ENCODE measurements at places on chromosomes 16 and 17. TPM values are rescaled to one million over a fixed set of nuclear protein-coding genes. Genes with fewer than 3 reads are reported as not detected.

- no peak overlapping the region for H3K27ac ChIP-seq
- peaks cover 13% of the 10 kb centered on the region for H3K27me3 ChIP-seq
- no peak for DNase-seq
- peaks cover 34% of the 10 kb centered on the region for H3K4me1 ChIP-seq
- H3K4me3 ChIP-seq: peak overlapping the region; percentile 95
- H3K36me3 ChIP-seq: no peaks in the 10 kb centered on the region
These were observed 3.9 kb upstream of the HEXIM1 start for GRCh38 chr17:45144199-45145034.

GRCh38 chr17:77381185-77381700 is 240.5 kb downstream of the SEC14L1 start:
- no peak for DNase-seq
- H3K27ac ChIP-seq: no peak overlapping the region
- H3K27me3 ChIP-seq: no peaks in the 10 kb centered on the region
- H3K36me3 ChIP-seq: no peaks in the 10 kb centered on the region

DNA sequence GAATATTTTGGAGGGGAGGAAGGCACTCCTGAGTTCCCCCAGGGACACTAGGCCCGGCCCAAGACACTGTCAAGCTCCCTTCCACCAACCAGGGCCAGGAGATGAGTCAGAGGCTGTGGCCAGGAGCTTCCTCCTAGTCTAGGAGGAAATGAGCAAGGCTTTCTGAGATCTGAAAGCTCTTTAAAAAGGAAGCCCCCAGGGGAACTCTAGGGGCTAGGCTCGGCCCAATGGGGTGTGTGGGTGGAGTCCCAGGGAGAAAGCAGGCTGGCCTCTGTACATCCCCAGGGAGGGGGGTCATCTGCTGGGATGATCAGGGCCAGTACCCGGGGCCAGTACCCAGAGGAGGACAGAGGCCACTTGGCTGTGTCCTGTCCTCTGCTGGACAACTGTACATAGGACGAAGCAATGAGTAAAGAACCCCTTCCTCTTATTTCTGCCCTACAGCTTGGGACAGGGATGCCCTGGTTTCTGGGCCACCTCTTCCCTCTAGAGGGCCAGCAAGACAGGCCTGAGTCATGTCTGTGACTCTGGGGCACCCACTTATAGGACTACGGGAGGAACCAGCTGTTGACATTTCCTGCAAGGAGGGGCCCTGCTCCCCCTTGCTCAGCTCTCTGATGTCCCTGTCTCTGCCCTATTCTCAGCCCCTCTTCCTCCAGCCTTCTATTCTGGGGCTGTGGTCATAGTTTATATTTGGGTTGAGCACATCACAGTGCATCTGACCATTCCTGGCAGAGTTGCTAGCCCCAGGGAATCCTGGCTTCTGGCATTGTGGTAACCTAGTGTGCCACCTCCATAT is 2.7 kb downstream of the FHOD1 start:
- H3K27me3 ChIP-seq: peaks cover 19% of the 10 kb centered on the region
- peaks cover 31% of the 10 kb centered on the region for H3K4me1 ChIP-seq
- H3K27ac ChIP-seq: no peak overlapping the region
- DNase-seq: no peak
- peak overlapping the region; percentile 85 for H3K4me3 ChIP-seq

DNA sequence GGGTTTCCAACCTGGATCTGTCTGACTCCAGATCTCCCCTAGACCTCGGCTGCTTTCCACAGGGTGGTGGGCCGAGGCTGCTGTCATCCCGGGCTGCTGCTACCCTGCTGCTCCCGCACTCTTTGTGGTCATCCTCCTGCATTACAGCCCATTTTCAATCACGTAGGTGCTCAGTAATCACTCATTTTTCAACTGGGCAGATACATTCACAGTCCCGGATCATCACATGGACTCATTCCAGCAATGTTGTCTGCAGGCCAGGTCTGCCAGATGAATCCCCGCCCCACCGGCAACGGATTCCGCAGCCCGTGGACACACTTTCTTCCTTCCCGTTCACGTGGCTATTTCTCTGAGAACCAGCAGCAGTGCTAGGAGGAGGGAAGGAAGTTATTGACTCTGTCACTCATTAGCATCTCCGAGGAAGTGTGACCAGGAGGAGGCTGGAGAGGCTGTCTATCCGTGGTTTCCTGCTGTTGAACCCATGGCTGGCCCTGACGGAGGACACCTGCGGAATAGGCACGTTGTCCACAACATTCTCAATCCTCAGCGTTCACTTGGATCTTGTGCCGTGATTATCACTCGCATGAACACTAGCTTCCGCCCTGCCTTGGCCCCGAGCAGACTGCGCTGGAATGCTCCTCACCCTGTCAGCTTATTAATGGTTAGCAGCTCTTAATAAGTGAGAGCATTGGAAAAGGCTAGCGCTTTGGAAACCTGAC is 14.7 kb upstream of the ZCCHC14 start:
- H3K27me3 ChIP-seq: no peaks in the 10 kb centered on the region
- H3K36me3 ChIP-seq: no peaks in the 10 kb centered on the region
- no peaks in the 10 kb centered on the region for H3K4me1 ChIP-seq
- H3K4me3 ChIP-seq: no peak overlapping the region
- DNase-seq: no peak

- H3K27me3 ChIP-seq: peaks cover 33% of the 10 kb centered on the region
- no peaks in the 10 kb centered on the region for H3K36me3 ChIP-seq
- no peak for DNase-seq
- H3K27ac ChIP-seq: peak overlapping the region; percentile 90
These were observed 22.4 kb upstream of the EIF1 start for GRCh38 chr17:41666237-41666641.

PIPOX gene
- 3.3 TPM for total RNA-seq

GRCh38 chr17:43880420-43880991 is 26.8 kb downstream of the MPP2 start:
- peaks cover 6% of the 10 kb centered on the region for H3K4me1 ChIP-seq
- no peaks in the 10 kb centered on the region for H3K36me3 ChIP-seq
- no peaks in the 10 kb centered on the region for H3K27me3 ChIP-seq
- peak; percentile 39 for DNase-seq
- no peak overlapping the region for H3K27ac ChIP-seq

- peaks cover 14% of the 10 kb centered on the region for H3K4me1 ChIP-seq
- no peak for DNase-seq
- H3K27me3 ChIP-seq: no peaks in the 10 kb centered on the region
These were observed 36.1 kb downstream of the WNT3 start for GRCh38 chr17:46782250-46782953.

GRCh38 chr17:11326492-11326891 is 85.5 kb downstream of the SHISA6 start:
- H3K4me3 ChIP-seq: no peak overlapping the region
- peaks cover 7% of the 10 kb centered on the region for H3K27me3 ChIP-seq
- DNase-seq: no peak
- no peak overlapping the region for H3K27ac ChIP-seq
- H3K4me1 ChIP-seq: peaks cover 6% of the 10 kb centered on the region
- no peaks in the 10 kb centered on the region for H3K36me3 ChIP-seq

DNA sequence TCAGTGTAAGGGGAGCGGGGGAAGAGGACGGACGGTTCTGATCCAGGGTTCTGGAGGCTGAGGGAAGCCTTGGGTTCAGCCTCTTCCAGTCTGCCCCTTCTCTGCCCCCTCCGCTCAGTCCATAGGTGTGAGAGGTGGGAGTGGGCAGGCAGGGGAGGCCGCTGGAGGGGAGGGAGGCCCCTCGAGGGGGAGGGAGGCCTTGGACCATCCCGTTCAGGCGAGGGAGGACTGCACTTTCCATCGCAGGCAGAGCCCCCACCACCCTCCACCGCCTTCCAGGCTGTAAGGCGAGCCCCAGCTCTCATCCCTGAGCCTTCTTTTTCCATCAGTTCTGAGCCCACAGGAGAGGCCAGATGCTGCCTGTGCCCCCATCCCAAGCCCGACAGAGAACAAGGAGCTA is 4.2 kb upstream of the AXIN1 start:
- DNase-seq: no peak
- H3K4me1 ChIP-seq: no peaks in the 10 kb centered on the region
- H3K4me3 ChIP-seq: no peak overlapping the region
- no peaks in the 10 kb centered on the region for H3K27me3 ChIP-seq

GRCh38 chr16:89430436-89431157 is 59.8 kb downstream of the ANKRD11 start:
- no peaks in the 10 kb centered on the region for H3K27me3 ChIP-seq
- peaks cover 4% of the 10 kb centered on the region for H3K36me3 ChIP-seq
- H3K4me1 ChIP-seq: peaks cover 23% of the 10 kb centered on the region
- no peak for DNase-seq

CSNK2A2 gene
- total RNA-seq: 118 TPM

CACNG1 gene
- total RNA-seq: 0.32 TPM

CCL7 gene
- total RNA-seq: not detected

GRCh38 chr17:62749926-62750325 is 58.2 kb downstream of the MARCHF10 start:
- no peak overlapping the region for H3K4me3 ChIP-seq
- H3K4me1 ChIP-seq: no peaks in the 10 kb centered on the region
- H3K27ac ChIP-seq: peak overlapping the region; percentile 75
- no peaks in the 10 kb centered on the region for H3K27me3 ChIP-seq
- DNase-seq: no peak

PIK3R5 gene
- 1.4 TPM for total RNA-seq
